T-helper 17 cell (primary cell): ENCODE measurements at places on chromosomes 4 and X.

GRCh38 chr4:123484291-123484926 is 87.8 kb downstream of the SPRY1 start:
- H3K4me1 ChIP-seq, result no peaks in the 10 kb centered on the region
- no peaks in the 10 kb centered on the region for H3K27me3 ChIP-seq
- H3K4me3 ChIP-seq, result no peak overlapping the region
- no peak for DNase-seq

GRCh38 chr4:133151691-133152329 is 2.7 kb downstream of the PCDH10 start:
- no peak overlapping the region for H3K4me3 ChIP-seq
- H3K36me3 ChIP-seq, result peaks cover 4% of the 10 kb centered on the region
- H3K4me1 ChIP-seq, result peaks cover 8% of the 10 kb centered on the region
- no peak for DNase-seq
- peaks cover 54% of the 10 kb centered on the region for H3K27me3 ChIP-seq
- H3K27ac ChIP-seq, result no peak overlapping the region

- no peaks in the 10 kb centered on the region for H3K27me3 ChIP-seq
- no peaks in the 10 kb centered on the region for H3K36me3 ChIP-seq
- DNase-seq, result no peak
- H3K27ac ChIP-seq, result no peak overlapping the region
Observed at GRCh38 chr4:122476126-122476525, 19.6 kb upstream of the IL2 start.

DNA sequence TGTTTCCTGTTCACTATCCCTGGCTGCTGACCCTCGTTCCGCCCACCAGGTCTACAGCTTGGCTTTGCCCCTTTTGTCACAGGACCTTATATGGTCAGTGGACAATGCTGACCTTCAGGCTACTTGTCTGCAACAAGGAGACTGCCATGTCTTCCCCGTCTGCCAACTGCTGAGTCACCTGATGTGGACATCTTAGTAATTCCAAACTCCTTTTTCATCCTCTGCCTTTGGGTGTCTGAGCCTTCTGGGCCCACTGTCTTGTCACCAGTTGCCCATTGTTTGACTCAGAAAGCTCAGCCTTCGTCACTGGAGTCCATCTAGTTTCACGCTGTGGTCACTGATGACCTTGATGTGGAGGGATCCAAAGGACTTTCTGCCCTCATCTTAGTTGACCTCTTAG is 30.2 kb downstream of the GPRIN3 start:
- no peaks in the 10 kb centered on the region for H3K27me3 ChIP-seq
- H3K4me3 ChIP-seq, result no peak overlapping the region
- DNase-seq, result no peak
- peak overlapping the region; percentile 75 for H3K27ac ChIP-seq
- peaks cover 13% of the 10 kb centered on the region for H3K36me3 ChIP-seq

DNA sequence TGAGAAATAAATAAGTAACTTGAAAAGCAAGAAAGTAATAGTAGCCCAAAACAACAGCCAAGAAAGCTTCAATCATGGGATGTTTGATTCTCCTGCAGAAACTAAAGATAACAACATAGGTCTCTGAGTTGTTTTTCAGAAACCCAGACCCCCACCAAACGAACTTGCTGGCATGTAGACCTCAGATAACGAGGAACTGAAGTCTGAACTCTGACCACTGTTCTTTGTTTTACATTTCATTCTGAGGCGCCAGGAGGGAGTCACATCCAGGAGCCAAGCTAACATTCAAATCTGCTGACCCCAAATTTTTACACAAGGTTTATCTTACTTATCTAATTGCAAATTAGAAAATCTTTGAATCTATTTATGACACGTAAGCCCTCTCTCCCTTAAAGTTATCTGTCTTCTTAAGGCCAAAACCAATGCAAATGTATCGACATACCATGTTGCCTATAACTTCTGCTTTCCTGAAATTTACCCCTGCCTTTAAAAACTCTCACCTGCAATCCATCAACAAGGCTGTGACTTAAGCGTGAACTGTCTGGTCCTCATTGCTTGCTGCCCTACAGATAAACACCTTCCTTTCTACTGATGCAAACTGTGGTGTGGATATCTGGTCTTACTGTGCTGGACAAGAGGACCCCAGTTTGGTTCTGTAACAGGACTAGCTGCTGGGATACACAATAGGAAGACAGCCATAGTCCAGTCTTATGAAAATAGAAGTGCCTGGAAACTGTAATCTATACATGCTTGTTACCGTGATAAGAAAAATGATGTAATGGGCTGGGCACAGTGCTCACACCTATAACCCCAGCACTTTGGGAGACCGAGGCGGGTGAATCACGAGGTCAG is 37.5 kb upstream of the NEIL3 start:
- H3K36me3 ChIP-seq, result no peaks in the 10 kb centered on the region
- peaks cover 12% of the 10 kb centered on the region for H3K27me3 ChIP-seq
- no peak for DNase-seq
- H3K27ac ChIP-seq, result no peak overlapping the region
- H3K4me1 ChIP-seq, result no peaks in the 10 kb centered on the region

DNA sequence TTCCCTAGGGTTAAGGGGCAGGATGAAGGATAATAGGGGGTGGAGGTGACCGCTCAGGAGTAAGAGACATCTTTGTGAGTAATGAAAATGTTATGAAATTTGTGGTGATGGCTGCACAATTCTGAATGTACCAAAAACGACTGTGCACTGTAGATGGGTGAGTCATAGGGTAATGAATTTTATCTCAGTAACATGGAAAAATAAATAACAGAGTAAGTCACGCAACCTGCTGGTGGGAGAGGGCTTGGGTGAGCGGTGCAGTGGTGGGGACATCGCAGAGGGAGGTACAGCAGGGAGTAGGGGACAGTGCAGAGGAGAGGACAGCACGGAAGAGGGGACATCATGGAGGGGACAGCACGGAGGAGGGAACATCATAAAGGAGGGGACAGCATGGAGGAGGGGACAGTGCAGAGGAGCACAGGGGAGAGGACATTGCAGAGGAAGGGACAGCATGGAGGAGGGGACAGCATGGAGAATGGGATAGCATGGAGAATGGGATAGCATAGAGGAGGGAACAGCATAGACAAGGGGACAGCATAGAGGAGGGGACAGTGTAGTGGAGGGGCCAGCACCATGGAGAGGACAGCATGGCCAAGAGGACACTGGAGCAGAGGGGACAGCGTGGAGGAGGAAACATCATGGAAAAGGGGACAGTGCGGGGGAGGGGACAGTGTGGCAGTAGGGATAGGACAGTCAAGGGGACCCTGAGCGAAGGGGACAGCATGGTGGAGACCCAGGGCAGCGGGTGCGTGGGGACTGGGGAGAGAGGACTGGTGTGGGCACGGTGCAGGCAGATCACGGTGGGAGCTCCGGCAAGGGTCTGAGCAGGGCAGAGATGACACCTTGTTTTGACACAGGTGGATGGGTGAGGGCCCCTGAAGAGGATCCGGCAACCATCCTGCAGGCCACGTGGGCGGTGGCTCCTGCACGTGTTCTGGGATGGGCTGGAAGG is 68.5 kb upstream of the MXD4 start:
- H3K27me3 ChIP-seq, result no peaks in the 10 kb centered on the region
- peaks cover 13% of the 10 kb centered on the region for H3K36me3 ChIP-seq
- DNase-seq, result no peak
- H3K4me3 ChIP-seq, result no peak overlapping the region
- H3K27ac ChIP-seq, result no peak overlapping the region

- no peak overlapping the region for H3K4me3 ChIP-seq
- H3K36me3 ChIP-seq, result no peaks in the 10 kb centered on the region
- H3K27ac ChIP-seq, result no peak overlapping the region
- H3K4me1 ChIP-seq, result peaks cover 4% of the 10 kb centered on the region
- H3K27me3 ChIP-seq, result no peaks in the 10 kb centered on the region
Observed at GRCh38 chr4:168200685-168201084, 108.3 kb downstream of the ANXA10 start.
